ENCODE measurements at places on chromosomes 5 and 9. TPM values are rescaled to one million over a fixed set of nuclear protein-coding genes. Genes with fewer than 3 reads are reported as not detected.
A peak's percentile ranks its signal among the peaks of the same experiment; 100 is the strongest.

- DNase-seq = peak; percentile 51
Observed at GRCh38 chr5:75566710-75567309, 44.4 kb upstream of the ANKDD1B start.

GRCh38 chr5:95824747-95825146 is 2.2 kb upstream of the GLRX start:
- no peak for DNase-seq

GRCh38 chr5:79111960-79112702 is 522 bp downstream of the BHMT start:
- DNase-seq = peak; percentile 70

GRCh38 chr5:94159144-94159543 is 417.7 kb upstream of the POU5F2 start:
- DNase-seq = no peak

SLCO6A1 gene
- total RNA-seq = 3.1 TPM

PLPP7 gene
- total RNA-seq = 5.2 TPM

Measured in endodermal cell (in vitro differentiated cells).